ENCODE measurements at places on chromosomes 16 and 17.

DNA sequence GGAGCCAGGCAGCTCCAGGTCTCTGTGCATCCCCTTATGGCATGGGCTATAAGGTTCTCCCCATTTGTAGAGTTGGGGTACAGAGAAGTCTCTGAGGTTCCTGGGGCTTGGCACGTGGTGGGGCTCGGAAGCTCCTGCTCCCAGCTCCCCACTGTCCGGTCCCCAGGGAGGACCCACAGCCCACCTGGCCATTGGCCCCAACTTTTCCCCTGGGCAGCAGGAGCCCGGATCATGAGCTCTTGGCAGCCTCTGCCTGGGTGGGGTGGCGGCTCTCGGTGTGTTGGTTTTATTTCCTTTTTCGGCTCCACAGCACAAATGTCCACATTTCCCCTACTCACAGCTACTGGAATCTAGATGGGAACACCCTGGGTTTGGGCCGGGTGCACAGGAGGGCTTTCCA is 30.5 kb downstream of the GSE1 start:
- DNase-seq, result no peak

DNA sequence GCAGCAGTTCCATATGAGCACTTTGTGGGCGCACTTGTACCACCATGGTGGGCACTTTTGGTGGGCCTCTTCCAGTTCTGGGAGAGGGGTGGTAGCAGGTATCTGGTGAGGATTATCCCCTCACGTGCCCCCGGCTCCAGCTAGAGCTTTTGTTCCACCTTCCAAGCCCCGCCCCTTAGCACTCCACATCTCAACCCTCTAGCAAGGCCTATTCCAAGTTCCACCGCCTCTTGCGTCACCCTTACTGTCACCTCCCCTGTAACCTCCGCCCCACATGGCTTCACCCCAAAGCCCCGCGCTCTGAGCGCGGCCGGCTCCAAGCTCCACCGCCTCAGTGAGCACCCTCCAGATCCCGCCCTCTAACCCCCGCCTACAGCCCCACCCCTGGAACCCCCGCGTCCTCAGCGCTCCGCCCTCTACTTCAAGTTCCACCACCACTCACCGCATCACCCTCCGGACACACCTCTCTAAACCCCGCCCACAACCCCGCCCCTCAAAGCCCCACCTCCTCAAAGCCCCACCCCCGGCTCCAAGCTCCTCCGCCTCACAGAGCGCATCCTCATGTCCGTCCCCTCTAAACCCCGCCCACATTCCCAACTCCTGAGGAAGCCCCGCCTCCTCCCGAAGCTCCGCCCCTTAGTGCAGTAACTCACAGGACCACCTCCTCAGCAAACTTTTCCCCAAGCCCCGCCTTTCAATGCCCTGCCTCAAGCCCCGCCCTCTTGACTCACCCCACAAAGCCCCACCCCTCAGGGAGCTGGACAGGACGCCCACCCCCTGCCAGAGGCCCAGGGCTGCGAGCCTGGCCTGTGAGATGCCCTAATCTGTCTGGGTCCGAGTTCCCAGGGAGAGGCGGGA is 11.1 kb downstream of the SCN4A start:
- no peak for DNase-seq

GRCh38 chr17:16419929-16420271 is 4.5 kb downstream of the TRPV2 start:
- DNase-seq, result peak; percentile 89

GRCh38 chr16:53191413-53191812 is 136.6 kb downstream of the CHD9 start:
- DNase-seq, result no peak

- no peak for DNase-seq
Observed at GRCh38 chr16:991773-992172, 10.2 kb downstream of the SOX8 start.

DNA sequence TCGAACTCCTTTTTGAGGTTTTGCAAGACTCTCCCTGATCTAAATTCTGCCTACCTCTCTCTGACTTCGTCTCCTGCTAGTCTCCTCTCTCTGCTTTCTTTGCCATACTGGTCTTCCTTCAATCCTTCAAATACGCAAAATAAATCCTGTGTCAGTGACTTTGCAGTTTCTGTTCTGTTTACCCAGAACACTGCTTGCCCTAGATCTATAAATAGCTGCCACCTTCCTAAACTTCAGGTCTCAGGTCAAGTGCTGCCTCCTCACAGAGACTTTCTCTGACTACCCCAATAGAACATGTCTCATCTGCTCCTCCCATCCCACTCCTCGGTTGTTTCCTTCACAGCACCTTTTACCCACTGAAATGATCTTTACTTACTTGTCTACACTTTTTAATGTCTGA is 78.9 kb downstream of the TRIM37 start:
- DNase-seq, result no peak

GRCh38 chr16:73530529-73530928 is 482.6 kb upstream of the ZFHX3 start:
- DNase-seq, result no peak

DNA sequence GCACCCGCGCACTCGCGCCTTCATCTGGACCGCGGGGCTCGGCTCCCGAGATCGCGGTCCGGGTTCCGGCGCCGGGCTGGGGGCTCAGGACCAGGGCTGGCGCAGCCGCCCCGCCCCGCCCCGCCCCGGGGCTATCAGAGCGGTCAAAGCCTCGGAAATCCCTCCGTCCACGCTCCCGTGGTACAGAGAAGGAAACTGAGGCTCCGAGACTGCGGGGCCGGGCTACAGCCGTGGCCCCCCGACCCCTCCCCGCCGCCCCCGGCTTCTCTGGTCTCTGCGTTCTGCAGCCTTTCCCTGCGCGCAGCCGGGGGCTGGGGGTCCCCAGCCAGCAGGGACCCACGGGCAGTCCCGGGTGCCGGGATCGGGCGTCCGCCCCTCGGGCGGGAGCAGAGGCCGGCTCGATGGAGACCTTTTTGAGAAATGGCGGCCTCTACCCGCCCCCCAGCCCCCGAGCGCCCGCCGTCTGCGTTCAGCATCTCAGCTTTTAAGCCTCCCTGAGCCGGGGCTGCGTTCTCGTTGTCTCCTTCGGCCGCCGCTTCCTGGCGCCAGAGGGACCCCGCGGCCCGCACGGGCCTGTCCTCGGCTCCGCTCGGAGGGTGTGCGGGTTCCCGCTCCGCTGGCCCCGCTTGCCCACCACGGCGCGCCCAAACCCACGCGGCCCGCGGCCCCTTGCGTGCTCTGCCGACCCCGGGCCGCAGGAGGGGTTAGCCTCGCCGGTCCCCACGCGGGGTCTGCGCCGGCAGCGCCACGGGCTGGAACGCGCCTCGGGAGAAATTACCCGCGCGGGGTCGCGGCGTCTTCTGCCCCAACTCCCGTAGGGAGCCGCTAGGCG is 1.5 kb upstream of the NPTX1 start:
- DNase-seq, result no peak

DNA sequence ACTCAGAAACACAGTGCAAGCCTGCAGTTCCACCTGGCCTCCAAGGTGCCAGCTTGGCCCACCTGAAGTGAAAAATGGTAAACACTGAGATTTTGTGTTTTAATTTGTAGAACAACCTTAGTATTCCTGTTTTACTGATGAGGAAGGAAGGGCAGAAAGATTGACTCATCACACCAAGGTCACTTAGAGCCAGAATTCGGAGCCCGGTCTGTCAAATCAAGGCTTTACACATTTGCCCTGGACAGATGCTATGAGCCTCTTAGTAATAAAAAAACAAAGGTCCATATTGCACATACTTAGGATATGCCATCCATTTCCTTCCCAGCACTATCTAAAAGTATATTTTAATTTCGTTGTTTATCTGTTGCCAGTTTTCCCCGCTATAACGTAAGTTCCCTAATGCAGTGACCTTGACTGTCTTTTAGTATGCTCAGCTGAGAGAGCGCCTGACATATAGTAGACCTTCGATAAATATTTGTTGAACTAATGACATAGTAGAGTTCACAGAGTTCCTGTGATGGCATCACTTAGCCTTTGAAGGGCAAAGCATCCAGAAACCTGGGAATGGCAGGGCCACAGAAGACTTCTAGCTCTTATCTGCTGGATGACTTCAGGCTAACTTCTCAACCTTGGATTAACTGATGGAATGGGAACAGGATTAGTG is 7.2 kb upstream of the TBKBP1 start:
- DNase-seq, result no peak
